ENCODE measurements at places on chromosomes 3 and 15. TPM values are rescaled to one million over a fixed set of nuclear protein-coding genes. Genes with fewer than 3 reads are reported as not detected.
A peak's percentile ranks its signal among the peaks of the same experiment; 100 is the strongest.

The PLA1A gene
- not detected for total RNA-seq

The SELENOK gene
- 20.7 TPM for total RNA-seq

The UCN2 gene
- total RNA-seq = 0.49 TPM

The SLC27A2 gene
- 0.79 TPM for total RNA-seq

The VILL gene
- 2.9 TPM for total RNA-seq

The SMCO1 gene
- total RNA-seq = not detected

The CPEB1 gene
- total RNA-seq = not detected

The ALPK3 gene
- 0.67 TPM for total RNA-seq

DNA sequence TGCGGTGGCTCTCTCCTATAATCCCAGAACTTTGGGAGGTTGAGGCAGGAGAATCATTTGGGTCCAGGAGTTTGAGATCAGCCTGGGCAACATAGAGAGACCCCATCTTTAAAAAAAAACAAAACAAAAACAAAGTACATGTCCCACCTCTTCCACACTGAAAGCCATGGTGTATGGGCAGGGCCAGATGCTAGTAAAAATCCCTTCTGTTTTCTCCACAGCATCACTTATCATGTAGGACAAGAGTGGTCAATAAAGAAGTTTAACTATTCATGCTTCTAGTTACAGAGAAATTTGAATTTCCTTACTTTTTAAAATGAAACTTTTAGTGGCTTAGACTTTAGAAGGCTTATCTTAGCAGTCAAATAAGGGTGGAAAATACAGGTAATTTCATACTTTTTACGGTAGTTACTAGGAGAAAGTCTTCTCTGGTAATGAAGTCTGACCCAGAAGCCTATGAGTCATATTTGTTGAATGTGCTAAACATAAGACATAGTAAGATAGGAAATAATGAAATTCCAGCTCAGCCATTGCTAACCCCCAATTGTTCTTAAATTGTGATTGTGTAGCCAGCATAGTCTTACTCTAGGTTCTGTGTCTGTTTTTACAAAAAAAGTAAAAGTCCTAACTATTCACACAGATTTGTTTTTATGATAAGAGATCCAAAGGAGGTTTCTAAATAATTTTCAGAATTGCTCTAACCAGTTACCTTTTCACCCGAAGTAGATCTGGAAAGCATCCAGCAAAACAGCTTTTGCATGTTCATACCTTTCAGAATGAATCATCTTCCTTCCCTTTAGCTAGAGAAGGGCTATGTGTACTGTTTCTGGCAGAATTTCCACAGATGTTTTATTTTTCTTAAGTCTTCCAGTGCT is 16.4 kb upstream of the ZNF609 start:
- H3K4me1 ChIP-seq = no peaks in the 10 kb centered on the region
- H3K27me3 ChIP-seq = no peaks in the 10 kb centered on the region
- peaks cover 5% of the 10 kb centered on the region for H3K36me3 ChIP-seq
- peak; percentile 37 for DNase-seq
- no peak overlapping the region for H3K27ac ChIP-seq

- H3K27me3 ChIP-seq = no peaks in the 10 kb centered on the region
- H3K36me3 ChIP-seq = no peaks in the 10 kb centered on the region
- no peak for DNase-seq
Observed at GRCh38 chr3:147924755-147925154, 515.6 kb downstream of the ZIC1 start.

DNA sequence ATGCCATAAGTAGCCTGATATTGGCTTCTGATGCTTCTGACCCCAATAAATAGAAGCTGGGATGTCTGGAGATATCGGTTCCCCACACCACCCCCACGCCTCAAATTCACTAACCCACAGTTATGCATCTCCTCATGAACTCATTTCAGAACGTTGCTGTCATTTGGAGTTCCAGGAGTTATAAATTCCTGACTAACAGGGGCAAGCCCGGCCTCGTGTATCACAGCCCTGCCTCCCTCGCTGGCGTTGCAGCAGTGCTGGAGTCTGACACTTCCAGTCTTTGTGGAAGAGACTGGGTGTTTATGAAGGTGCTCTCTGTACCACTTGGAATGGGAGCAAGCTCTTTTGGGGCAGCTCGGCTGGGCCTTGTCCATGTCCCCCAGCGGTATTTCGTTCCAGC is 101.0 kb downstream of the ANP32A start:
- no peak for DNase-seq
- no peaks in the 10 kb centered on the region for H3K4me1 ChIP-seq
- H3K36me3 ChIP-seq = no peaks in the 10 kb centered on the region
- H3K27ac ChIP-seq = no peak overlapping the region
- no peak overlapping the region for H3K4me3 ChIP-seq
- H3K27me3 ChIP-seq = no peaks in the 10 kb centered on the region

DNA sequence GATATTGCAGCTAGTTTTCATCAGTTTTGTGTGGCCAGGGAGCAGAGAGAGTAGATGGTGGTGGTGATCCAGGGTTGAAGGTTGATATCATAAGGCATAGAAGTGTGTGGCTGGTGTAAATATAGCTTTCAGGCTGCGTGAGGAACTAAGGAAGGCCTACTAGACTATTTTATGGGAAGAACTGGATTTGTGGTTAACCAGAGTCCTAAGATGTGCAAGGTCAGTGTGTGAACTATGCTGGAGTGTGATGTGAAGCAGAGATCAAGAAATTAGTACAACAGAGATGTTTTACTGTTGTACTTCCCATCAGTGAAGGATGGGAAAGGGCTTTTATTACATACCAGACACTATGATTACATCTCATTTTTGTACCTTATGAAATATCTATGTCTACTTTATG is 41.5 kb downstream of the MAPK6 start:
- no peaks in the 10 kb centered on the region for H3K4me1 ChIP-seq
- H3K27me3 ChIP-seq = no peaks in the 10 kb centered on the region
- no peak for DNase-seq
- no peak overlapping the region for H3K27ac ChIP-seq
- H3K36me3 ChIP-seq = peaks cover 85% of the 10 kb centered on the region

DNA sequence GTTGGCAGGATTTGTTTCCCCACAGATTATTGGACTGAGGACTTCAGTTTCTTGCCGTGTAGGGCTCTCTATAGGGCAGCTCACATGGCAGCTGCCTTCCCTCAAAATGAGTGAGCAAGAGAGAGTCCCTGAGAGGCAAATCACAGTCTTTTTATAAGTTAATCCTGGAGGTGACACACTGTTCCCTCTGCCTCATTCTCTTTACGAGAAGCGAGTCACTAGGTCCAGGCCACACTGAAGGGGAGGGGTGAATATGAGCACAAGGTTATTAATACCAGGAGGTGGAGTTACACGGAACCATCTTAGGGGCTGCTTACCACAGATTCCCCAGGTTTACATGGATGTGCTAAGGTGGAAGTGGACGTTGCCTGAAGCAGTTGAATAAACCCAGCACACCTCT is 77.0 kb downstream of the LPP start:
- H3K4me3 ChIP-seq = no peak overlapping the region
- no peak overlapping the region for H3K27ac ChIP-seq
- no peaks in the 10 kb centered on the region for H3K27me3 ChIP-seq
- peaks cover 22% of the 10 kb centered on the region for H3K4me1 ChIP-seq
- no peaks in the 10 kb centered on the region for H3K36me3 ChIP-seq

GRCh38 chr3:66336333-66336766 is 115.5 kb downstream of the SLC25A26 start:
- H3K27ac ChIP-seq = no peak overlapping the region
- no peaks in the 10 kb centered on the region for H3K27me3 ChIP-seq
- DNase-seq = peak; percentile 2
- H3K4me3 ChIP-seq = no peak overlapping the region

- H3K4me3 ChIP-seq = no peak overlapping the region
- peaks cover 18% of the 10 kb centered on the region for H3K4me1 ChIP-seq
- H3K36me3 ChIP-seq = no peaks in the 10 kb centered on the region
- H3K27me3 ChIP-seq = no peaks in the 10 kb centered on the region
- no peak for DNase-seq
Observed at GRCh38 chr3:14980689-14981088, 33.3 kb downstream of the NR2C2 start.

DNA sequence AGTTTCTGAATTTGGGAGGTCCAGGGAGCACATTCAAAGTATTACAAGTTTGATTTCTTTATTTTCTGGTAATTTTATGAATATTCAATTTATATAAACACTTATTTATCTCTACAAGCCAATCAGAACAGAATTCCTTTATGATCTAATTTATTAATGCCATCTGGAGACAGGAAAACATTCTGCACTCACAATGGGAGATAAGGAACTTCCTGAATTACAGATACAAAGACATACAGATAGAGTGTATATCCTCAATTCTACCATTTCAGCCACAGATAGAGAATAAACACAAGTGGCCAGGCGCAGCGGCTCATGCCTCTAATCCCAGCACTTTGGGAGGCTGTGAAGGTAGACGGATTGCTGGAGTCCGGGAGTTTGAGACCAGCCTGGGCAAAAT is 86.0 kb downstream of the IQCH start:
- DNase-seq = no peak
- H3K27ac ChIP-seq = no peak overlapping the region
- H3K4me3 ChIP-seq = no peak overlapping the region
- no peaks in the 10 kb centered on the region for H3K4me1 ChIP-seq
- H3K36me3 ChIP-seq = no peaks in the 10 kb centered on the region

DNA sequence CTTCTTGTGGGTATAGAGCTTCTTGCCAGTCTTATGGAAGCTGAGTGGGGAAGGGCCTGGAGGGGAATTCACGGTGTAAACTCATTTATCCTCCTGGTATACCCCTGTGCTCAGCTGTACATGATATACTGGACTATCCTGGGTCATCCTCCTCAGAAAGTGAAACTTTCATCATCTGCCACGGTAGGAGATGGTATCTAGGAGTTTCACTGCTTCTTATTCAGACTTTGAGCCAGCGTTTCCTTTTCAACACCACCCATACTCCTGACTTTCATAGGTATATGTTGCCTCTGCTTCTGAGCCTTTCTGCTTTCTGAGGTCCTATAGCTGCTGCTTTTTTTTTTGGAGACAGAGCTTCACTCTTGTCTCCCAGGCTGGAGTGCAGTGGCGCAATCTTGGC is 15.6 kb downstream of the SENP5 start:
- no peaks in the 10 kb centered on the region for H3K4me1 ChIP-seq
- no peak for DNase-seq
- no peak overlapping the region for H3K4me3 ChIP-seq
- no peaks in the 10 kb centered on the region for H3K36me3 ChIP-seq

- H3K36me3 ChIP-seq = no peaks in the 10 kb centered on the region
- no peak overlapping the region for H3K27ac ChIP-seq
- no peak overlapping the region for H3K4me3 ChIP-seq
Observed at GRCh38 chr3:23999012-23999641, 54.0 kb downstream of the NR1D2 start.

GRCh38 chr3:33474896-33475295 is 34.7 kb upstream of the UBP1 start:
- no peak overlapping the region for H3K4me3 ChIP-seq
- no peaks in the 10 kb centered on the region for H3K4me1 ChIP-seq
- H3K27me3 ChIP-seq = no peaks in the 10 kb centered on the region
- DNase-seq = no peak
- no peak overlapping the region for H3K27ac ChIP-seq

DNA sequence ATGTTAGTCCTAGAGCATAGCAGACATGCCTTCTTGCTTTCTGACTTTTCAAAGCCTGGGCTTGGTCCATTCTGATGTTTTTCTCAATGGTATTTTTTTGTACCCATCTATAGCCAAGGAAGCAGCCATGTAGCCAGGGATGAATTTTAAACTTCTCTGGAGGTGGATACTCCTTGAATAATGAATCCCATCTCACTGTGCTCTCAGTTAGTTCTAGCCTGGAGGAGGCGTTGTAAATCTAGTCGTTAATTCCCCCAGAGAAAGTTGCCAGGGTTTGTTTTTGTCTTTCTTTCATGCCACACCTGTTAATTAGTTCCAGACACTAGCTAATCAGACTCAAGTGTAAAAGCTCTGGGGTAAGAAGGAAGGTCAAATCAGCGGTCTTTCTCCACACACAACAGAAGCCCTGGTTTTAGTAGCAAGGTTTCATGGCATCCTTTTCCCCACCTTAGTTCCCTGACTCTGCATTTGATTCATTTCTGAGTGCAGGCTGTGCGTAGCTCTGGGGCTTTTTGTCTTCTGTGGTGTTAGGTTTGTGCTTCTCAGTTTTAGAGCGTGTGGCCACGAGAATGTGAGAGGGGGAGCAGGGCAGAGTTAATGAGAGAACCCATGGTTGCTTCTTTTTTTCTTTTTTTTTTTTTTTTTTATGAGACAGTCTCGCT is 19.7 kb downstream of the PTPRG start:
- no peaks in the 10 kb centered on the region for H3K36me3 ChIP-seq

DNA sequence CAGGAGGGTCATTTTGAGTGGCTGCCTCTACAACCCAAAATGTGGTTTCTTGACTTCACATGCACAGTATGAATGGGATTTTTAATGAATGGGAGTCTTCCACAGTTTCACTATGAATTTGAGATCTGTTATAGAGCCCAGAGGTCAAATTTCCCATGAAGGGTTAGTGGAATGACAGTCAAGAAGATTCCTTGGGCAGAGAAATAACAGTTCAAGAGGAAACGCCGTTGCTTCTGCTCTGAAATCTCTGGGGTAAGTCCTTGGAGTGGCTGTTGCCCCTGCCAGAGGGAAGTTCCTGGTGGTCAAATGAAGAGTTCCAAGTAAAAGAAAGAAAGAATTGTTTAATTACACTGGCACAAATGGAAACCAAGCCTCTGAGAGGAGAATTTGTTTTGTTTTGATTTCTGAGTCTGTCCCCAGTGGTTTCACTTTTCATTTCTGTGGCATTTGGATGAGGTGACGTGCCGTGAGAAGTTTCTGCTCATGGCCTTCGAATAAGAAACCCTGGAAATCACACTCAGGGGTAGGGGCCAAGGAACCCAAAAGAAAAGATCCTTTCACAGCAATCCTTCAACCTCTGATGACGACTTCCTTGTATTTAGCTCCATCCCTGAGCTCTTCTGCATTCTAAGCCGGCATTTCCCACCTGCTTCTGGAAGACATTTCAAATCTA is 77.5 kb upstream of the IL12A start:
- H3K4me3 ChIP-seq = no peak overlapping the region
- DNase-seq = no peak
- no peaks in the 10 kb centered on the region for H3K4me1 ChIP-seq
- H3K27ac ChIP-seq = no peak overlapping the region

DNA sequence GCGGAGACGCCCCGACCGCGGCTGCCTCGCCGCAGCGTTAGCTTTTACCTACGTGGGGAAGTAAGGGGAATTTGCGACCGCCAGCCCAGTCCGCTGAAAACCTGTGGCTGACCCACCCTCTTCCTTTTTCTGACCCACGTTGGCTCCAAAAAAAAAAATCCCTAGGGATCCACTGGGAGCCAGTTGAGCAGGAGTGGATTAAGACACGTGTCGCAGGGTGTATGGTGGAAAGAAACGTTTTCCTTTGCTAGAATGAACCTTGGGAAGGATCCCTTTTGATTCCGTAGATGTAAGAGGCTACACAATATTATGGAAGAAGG is 575 bp upstream of the PCYT1A start:
- peak overlapping the region; percentile 92 for H3K27ac ChIP-seq
- H3K4me3 ChIP-seq = peak overlapping the region; percentile 89
- DNase-seq = peak; percentile 71
- H3K4me1 ChIP-seq = no peaks in the 10 kb centered on the region
- H3K36me3 ChIP-seq = no peaks in the 10 kb centered on the region

DNA sequence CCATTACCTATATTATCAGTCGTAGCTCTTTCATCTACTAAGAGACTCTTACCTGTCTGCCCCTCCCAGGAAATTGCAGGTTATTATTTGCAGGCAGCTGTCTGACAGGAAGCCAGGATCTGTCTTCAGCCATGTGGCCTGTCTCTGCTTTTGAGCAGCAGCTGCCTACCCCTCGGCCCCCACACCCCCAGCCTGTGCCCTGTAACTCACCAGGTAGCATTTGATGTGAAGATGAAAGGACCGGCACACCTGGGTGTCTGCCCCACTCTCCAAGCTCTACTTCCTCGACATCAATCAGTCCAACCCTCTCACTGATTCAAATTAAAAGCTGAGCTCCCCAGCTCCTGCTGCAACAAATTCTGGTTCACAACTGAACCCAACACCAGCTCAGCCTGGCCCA is 197.2 kb upstream of the CTNNB1 start:
- no peak overlapping the region for H3K27ac ChIP-seq
- no peaks in the 10 kb centered on the region for H3K36me3 ChIP-seq
- no peaks in the 10 kb centered on the region for H3K4me1 ChIP-seq
- no peak overlapping the region for H3K4me3 ChIP-seq

Measured in A673 (cell line).